ENCODE measurements at places on chromosomes 12 and 14.

DNA sequence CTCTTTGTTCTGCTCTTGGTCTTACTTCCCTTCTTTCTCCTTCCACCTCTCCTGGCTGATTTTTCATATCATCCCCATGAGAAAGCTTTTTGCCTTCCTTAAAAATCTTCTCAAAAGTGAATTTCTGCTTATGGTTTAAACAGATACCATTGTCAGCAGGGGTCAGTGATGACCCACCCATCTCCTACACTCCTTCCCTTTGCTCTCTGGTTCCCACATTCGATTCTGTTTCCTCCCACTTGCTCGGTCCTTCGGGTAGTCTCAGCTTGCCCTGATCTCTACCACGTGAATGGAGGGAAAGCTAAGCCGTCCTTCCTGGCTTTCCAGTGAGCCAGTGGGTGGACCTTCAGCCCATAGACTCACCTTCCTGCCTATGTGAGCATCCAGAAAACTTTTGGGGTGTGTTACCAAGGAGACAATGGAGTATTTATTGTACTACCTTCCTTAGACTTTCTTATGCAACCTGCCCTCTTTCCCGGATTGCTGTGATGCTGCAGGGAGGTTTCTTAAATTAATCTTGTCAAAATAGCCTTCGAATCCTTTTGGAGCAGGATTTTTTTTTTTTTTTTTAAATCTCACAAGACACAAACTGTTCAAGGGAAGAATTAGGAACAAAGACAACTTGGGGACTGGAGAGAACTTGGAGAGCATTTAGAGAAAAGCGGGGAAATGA, 306.3 kb downstream of the CACNA1C start:
- DNase-seq, result no peak
- no peaks in the 10 kb centered on the region for H3K36me3 ChIP-seq
- H3K27ac ChIP-seq, result no peak overlapping the region
- peaks cover 15% of the 10 kb centered on the region for H3K4me1 ChIP-seq

- no peak for DNase-seq
- no peak overlapping the region for H3K4me3 ChIP-seq
- no peak overlapping the region for H3K27ac ChIP-seq
- H3K36me3 ChIP-seq, result no peaks in the 10 kb centered on the region
These were observed 185.5 kb upstream of the FAR2 start for GRCh38 chr12:28963554-28963953.

GRCh38 chr12:104864668-104865067, 93.4 kb downstream of the SLC41A2 start:
- H3K27me3 ChIP-seq, result peaks cover 5% of the 10 kb centered on the region
- no peak overlapping the region for H3K27ac ChIP-seq

DNA sequence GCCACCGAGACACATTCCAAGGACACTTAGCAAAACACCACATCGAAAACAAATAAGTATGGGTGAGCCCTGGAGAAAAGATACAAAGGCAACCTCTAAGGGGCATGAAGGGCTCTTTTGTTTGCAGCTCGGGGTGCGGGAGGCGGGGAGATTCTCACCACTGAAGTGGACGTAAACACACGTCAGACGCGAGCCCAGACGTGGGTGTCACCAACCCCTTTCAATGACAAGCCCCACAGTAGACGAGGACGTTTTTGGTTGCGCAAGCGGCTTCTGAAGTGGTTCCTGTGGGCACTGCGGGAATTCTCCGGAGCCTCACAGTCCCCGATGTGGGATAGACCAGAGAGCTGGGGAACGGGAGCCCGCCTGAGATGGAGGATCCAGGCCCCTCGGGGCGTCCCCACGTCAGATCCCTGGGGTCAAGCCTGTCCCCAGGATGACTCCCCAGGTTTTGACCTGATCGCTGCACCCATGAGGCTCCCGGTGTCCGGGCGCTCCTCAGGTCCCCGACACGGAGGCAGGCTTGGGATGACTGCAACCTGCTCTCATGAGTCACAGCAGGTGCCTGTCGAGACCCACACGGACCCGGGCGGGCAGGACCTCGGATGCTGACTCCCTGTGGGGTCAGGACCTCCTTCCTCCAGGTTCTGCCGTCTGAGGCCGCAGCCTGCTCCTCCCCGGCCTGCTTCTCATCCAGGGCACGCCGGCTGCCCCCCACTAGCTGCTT, 20.3 kb upstream of the ADGRD1 start:
- H3K4me3 ChIP-seq, result no peak overlapping the region
- H3K27ac ChIP-seq, result no peak overlapping the region
- H3K36me3 ChIP-seq, result no peaks in the 10 kb centered on the region
- no peak for DNase-seq
- H3K4me1 ChIP-seq, result no peaks in the 10 kb centered on the region

- no peaks in the 10 kb centered on the region for H3K27me3 ChIP-seq
- no peak for DNase-seq
- H3K4me1 ChIP-seq, result no peaks in the 10 kb centered on the region
- H3K36me3 ChIP-seq, result no peaks in the 10 kb centered on the region
- H3K27ac ChIP-seq, result no peak overlapping the region
- H3K4me3 ChIP-seq, result no peak overlapping the region
These were observed 404.4 kb downstream of the SLC6A15 start for GRCh38 chr12:84507956-84508850.

GRCh38 chr12:63792338-63792737, 12.6 kb downstream of the RXYLT1 start:
- no peaks in the 10 kb centered on the region for H3K27me3 ChIP-seq
- peaks cover 66% of the 10 kb centered on the region for H3K36me3 ChIP-seq
- H3K4me1 ChIP-seq, result peaks cover 11% of the 10 kb centered on the region
- no peak overlapping the region for H3K4me3 ChIP-seq
- no peak overlapping the region for H3K27ac ChIP-seq

- H3K4me3 ChIP-seq, result no peak overlapping the region
- H3K4me1 ChIP-seq, result no peaks in the 10 kb centered on the region
- H3K27me3 ChIP-seq, result peaks cover 11% of the 10 kb centered on the region
- no peaks in the 10 kb centered on the region for H3K36me3 ChIP-seq
- no peak for DNase-seq
These were observed 36.2 kb upstream of the FBXO21 start for GRCh38 chr12:117226505-117226904.

DNA sequence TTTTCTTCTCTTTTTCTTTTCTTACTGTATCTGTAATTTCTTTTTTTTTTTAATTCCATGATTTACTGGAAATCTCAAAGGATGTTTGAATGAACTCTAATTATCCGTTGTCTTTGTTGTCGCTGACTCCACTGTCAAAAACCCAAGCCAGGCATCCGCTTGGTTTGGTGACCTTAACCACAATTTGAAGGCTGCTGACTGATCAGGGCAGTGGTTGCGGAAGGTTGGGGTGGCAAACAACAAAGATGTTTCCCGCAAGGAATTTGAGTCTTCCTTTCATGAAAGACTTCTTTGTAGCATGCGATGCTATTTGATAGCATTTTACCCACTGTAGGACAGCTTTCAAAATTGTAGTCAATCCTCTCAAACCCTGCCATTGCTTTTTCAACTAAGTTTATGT, 1013.8 kb downstream of the DIO2 start:
- H3K4me3 ChIP-seq, result no peak overlapping the region
- H3K27ac ChIP-seq, result no peak overlapping the region
- H3K36me3 ChIP-seq, result no peaks in the 10 kb centered on the region
- no peaks in the 10 kb centered on the region for H3K27me3 ChIP-seq
- DNase-seq, result no peak
- no peaks in the 10 kb centered on the region for H3K4me1 ChIP-seq

- no peaks in the 10 kb centered on the region for H3K27me3 ChIP-seq
- no peaks in the 10 kb centered on the region for H3K4me1 ChIP-seq
- H3K27ac ChIP-seq, result no peak overlapping the region
These were observed 650.3 kb upstream of the ALG10B start for GRCh38 chr12:37666069-37666781.

All from activated T-cell treated with anti-CD3 and anti-CD28 coated beads, Interleukin-2, amount 50 U/mL, for 24 hours (primary cell).